ENCODE measurements at places on chromosomes 11 and 22.

DNA sequence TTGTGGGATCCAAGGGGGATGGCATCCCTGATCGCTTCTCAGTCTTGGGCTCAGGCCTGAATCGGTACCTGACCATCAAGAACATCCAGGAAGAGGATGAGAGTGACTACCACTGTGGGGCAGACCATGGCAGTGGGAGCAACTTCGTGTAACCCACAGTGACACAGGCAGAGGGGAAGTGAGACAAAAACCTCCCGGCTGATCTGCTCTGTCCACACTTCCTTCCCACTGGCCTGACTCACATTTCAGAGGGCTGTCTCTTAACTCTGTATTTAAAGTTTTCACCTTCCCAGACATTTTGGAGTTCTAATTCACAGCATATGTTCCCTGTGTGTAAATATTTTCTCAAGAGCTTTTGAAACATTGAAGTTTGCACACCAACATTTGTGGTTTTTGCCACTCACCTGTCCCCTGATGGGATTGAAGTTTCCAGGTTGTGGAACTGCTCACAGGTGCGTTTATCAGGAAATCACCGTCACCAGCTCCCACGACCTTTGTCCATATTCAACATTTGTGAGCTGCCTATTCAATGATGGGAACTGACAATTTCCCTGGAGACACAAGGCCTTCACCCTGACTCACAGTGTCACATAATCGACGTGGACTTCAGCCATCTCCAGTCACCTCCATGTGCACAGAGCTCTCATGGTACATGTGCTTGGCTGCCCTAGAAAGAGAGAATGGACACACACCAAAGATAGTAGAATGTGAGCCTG is 99.2 kb downstream of the VPREB1 start:
- no peak for DNase-seq

DNA sequence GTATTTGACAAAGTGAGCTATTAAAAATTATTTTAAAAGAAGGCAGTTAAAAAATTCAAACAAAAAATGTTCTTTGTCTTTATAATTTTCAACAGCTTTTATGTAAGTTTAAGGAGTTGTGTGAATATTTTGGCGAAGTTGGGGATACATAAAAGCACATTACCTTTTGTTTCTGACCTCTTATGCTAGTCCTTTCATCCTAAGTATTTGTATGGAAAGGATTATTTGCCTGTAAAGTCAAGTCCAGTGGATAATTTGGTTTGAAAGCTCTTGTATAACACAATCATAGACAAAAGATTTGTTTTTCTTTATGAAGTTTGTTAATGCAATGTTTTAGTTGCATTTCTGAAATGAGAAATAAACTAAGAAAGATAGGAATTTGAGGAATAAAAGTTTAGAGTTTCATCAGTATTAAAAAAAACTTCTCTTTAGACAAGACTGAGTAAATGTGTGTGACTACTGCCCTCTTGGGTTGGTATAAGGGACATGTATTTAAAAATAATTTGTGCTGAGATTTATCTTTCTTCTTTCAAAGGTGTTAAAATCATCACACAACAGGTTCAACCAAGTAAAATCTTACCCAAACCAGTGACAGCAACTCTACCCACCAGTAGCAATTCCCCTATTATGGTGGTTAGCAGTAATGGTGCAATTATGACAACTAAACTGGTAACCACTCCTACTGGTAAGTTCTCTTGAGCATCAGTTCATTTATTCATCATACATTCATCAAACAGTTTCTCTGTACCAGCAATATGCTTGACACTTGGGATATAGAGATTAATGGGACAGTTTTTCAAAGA is 68.2 kb downstream of the EMSY start:
- no peak for DNase-seq

DNA sequence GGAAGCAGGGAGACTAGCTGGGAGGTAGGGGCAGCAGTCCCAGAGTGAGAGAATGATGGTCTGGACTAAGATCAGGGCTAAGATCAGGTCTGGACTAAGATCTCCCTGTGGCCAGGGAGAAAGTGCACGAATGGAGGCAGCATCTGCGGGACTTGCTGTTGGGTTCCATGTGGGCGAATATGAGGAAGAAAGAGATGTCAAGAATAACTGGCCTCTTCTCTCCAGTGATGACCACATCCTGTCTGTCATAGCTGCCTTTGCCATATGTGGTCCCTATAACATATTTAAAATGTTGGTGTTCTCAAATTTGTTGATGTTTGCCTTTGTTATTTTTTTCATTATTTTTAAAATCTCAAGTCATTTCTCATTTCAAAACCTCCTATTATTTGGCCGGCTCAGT is 27.4 kb upstream of the CXCR5 start:
- no peak for DNase-seq

GRCh38 chr11:94747601-94748041 is 20.5 kb upstream of the AMOTL1 start:
- DNase-seq: no peak

GRCh38 chr22:39935612-39936011 is 24.6 kb upstream of the TMA7B start:
- DNase-seq: no peak

GRCh38 chr11:44308923-44309477 is 939 bp downstream of the ALX4 start:
- DNase-seq: no peak

DNA sequence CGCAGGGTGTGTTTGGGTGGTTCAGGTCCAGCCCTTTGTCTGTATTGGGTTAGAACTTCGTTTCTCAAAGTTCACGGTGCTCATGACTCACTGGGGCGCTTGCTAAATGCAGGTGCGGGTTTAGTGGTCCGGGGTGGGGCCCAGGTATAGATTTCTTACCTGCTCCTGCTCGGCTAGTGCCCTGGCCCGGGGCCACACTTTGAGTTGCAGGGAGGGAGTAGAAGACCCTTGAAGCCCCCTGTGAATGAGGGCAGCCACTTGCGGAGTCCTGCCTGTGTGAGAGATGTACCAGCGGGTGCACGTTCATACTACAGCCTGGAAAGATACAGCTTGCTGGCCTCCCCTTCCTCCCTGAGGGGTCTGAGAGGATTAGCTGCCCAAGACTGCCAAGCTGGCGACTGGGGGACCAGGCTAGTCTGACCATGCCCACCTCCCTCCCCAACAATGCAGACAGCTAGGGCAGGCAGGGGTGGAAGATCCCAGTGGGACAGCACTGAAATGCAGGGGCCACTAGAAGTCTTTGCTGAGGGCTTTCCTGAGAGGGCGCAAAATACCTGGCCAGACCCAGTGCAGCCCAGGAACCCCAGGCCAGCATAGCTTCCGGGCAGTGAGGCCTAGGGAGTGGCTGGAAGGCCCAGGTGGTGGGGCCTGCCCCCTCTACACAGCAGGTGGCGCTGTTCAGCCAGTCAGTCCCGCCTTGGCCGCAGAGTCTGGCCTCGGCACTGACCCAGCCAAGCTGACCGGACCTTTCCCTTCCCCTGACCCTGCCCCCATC is 5.1 kb upstream of the MYRF start:
- DNase-seq: peak; percentile 37

GRCh38 chr11:96885405-96885804 is 495.6 kb downstream of the JRKL start:
- DNase-seq: no peak

DNA sequence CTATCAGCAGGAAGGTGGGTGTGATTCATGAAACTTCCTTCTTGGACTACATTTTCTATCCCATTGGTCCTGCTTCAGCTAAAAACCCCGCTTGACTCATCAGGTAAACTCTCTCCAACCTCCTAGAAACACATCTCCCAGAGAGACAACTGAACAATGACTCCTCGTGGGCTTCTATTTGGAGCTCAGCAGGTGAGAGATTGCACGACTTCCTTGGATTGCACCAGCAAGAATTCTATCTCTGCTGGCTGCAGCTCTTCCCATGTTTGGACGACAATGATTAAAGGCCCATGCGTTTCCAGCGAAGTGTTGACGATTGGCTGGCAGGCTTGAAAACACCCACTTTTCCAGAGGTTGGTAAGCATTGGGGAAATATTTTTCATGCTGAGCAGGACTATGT is 216.1 kb upstream of the NTM start:
- DNase-seq: no peak

DNA sequence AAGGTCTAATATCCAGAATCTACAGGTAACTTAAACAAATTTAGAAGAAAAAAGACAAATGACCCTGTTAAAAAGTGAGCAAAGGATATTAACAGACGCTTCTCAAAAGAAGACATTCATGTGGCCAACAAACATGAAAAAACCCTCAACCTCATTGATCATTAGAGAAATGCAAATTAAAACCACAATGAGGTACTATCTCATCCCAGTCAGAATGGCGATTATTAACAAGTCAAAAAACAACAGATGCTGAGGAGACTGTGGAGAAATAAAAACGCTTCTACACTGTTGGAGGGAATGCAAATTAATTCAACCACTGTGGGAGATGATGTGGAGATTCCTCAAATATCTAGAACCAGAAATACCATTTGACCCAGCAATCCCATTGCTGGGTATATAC is 67.2 kb downstream of the SLC17A6 start:
- DNase-seq: no peak

DNA sequence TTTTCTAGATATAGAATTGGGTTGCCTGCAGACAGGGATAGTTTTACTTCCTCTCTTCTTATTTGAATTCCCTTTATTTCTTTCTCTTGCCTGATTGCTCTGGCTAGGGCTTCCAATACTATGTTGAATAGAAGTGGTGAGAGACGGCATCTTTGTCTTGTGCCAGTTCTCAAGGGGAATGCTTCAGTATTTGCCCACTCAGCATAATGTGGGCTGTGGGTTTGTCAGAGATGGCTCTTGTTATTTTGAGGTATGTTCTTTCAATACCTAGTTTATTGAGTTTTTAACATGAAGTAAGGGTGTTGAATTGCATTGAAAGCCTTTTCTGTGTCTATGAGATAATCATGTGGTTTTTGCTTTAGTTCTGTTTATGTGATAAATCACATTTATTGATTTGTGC is 273.9 kb upstream of the CHORDC1 start:
- DNase-seq: no peak
